ENCODE measurements at places on chromosomes 1 and 21. TPM values are rescaled to one million over a fixed set of nuclear protein-coding genes. Genes with fewer than 3 reads are reported as not detected.

The SPATA45 gene
- total RNA-seq = not detected

The CNIH3 gene
- total RNA-seq = 1.3 TPM

The LCE3D gene
- total RNA-seq = not detected

The OR10X1 gene
- not detected for total RNA-seq

GRCh38 chr21:42581993-42582786, 68.5 kb downstream of the SLC37A1 start:
- DNase-seq = no peak

GRCh38 chr1:220690140-220691052, at the start of gene C1orf115:
TSS of gene C1orf115 (plus strand) at chr1:220690363. CDS start at chr1:220690403, 40 bp downstream.
- peak; percentile 56 for DNase-seq

GRCh38 chr21:45453308-45453950, 48.5 kb downstream of the COL18A1 start:
- no peak for DNase-seq

- no peak for DNase-seq
Observed at GRCh38 chr1:154837672-154838171, 32.4 kb downstream of the KCNN3 start.

DNA sequence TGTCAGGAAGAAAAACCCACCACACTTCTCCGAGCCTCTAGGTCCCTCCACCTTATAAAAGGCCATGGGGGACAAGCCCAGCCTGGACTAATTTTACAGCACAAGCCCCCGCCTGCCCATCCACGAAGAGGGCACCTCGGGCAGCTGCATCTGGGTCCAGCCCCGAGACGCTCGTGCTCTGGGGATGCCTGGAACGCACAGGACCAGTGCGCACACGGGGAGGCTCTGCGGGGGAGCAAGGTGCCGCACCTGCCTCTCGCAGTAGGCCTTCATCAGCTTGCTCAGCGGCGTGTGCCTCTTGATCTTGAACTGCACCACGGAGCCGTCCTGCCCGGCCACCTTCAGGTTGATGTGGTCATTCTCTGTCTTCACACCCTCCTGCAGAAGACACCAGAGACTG, 4.1 kb downstream of the SUMO3 start:
- DNase-seq = no peak

DNA sequence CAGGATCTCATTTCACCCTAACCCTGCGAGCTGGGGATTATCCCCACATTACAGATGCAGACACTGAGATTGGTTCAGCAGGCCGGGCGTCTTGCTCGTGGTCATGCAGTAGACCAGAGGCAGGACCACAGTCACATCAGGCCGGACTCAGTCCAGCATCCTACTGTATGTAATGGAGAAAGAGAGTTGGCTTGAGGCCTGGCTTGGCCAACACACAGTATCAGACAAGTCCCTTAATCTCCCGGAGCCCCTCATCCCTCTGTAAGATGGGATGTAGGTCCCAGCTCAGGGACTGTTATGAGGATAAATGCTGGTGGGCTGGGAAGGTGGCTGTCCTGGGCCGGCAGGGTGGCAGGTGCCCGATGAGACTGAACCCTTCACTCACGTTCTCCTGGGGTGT, 66.1 kb upstream of the ACTL8 start:
- DNase-seq = no peak

- no peak for DNase-seq
Observed at GRCh38 chr21:35359076-35359475, 310.0 kb upstream of the RUNX1 start.
